Ecto neural progenitor cell (in vitro differentiated cells): ENCODE measurements at places on chromosomes 7 and 10.

GRCh38 chr10:119762805-119763798 lies 37.3 kb downstream of the INPP5F start:
- no peak for DNase-seq

- no peak for DNase-seq
These were observed 13.6 kb upstream of the STN1 start for GRCh38 chr10:103931603-103932002.

DNA sequence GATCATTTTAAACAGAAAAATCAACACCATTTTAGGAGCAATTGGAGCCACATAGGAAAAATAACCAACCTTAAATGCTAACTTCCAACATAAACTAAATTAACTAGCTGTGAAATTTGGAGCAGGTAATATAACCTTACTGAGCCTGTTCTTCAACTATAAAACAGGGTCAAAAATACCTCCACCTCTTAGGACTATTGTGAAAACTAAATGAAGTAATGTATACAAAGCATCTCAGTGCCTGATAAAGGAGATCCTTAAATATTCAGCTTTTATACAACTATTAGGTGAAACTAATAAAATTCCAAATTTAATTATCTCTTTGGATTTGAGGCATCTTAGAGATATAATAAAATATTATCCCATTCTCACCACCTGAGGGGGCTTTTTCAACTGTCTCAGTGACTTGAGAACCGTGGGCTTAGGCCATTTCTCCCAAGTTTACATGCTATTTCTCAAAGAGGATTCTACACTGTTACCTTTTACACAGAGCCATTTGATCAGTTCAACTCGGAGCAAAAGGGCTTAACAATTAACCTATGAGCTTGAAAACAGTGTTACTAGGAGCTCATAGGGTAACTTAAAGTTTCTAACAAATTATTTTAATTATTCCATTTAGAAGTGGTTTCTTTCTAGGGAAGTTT lies 165.0 kb upstream of the ASAH2 start:
- DNase-seq = no peak

GRCh38 chr10:1102416-1102815 lies 46.2 kb downstream of the WDR37 start:
- DNase-seq = no peak

DNA sequence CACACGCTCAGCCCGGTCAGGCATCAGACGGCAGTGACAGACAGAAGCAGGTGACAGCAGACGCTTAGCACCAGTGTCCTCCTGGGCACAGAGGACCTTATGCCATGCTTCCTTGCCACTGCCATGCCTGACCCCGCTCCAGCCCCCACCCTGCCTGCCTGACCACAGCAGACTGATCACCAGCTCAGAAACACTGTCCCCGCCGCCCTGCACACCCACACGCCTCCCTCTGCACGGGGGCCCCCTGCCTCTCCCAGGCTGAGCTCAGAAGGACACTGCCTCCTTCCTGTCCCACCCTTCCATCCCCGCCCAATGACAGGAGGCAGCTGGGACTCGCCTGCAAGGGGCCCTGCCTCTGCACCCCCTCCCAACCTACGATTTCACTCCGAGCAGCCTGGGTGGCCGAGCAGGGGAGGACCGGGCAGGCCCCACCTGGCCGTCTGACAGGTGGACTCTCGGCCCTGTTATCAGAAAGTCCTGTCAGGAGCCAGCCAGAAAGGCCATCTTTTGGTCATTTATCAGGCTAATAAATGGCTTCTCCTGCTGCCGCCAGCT lies 183.4 kb downstream of the ELFN1 start:
- peak; percentile 44 for DNase-seq

GRCh38 chr10:96153070-96153469 lies 23.0 kb downstream of the ZNF518A start:
- no peak for DNase-seq

DNA sequence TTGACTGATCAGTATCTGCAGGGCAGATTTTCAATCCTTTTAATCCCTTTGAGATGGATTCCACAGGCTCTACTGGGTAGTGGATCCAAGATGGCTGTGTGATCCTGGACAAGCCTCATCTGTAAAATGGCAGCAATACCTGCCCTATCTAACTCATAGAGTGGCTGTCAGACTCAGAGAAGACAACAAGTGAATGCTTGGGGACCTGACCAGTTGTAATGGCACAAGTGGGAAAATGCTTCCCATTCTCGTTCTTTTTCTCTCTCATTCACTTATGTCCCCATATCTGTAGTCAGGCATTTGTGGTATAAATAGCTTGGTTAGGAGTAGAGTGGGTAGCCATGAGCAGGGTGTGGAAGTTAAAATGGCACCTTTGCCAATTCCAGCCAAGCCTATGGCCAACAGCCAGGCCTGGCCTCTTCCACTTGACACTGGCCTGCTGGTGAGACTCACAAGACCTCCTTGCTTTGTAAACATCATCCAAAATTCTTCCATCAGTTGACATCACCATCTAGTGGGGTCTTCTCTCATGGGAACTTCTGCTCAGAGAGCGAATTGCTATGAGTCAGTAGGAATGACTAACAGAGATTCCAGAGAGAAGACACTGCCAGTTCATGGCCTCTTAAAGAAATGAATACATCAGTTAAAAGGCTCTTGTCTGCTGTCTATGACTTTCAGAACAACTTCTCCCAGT lies 150.1 kb downstream of the PLPP4 start:
- DNase-seq = peak; percentile 7

GRCh38 chr7:952548-953441 lies 1.7 kb downstream of the ADAP1 start:
- no peak for DNase-seq

GRCh38 chr10:120508393-120508792 lies 51.4 kb downstream of the PLPP4 start:
- DNase-seq = no peak
